ENCODE measurements at places on chromosomes 11 and 22.

DNA sequence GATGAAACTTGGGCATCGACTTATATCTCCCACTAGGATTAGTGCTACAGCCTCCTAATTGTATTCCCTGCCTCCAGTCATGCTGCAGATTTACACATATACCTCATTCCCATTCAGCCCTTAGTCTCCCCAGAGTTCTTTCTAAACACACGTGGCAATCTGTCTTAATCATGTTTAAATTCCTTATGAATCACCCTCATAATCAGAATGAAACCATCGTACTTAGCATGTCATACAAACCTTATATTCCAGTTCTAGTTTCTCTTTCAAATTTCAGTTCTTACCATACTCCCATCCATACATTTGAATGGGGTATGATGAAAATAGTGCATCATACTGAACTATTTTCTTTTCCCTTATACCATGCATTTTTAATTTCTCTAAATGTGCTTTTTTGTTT, 6.0 kb upstream of the OR10A2 start:
- DNase-seq, result no peak

DNA sequence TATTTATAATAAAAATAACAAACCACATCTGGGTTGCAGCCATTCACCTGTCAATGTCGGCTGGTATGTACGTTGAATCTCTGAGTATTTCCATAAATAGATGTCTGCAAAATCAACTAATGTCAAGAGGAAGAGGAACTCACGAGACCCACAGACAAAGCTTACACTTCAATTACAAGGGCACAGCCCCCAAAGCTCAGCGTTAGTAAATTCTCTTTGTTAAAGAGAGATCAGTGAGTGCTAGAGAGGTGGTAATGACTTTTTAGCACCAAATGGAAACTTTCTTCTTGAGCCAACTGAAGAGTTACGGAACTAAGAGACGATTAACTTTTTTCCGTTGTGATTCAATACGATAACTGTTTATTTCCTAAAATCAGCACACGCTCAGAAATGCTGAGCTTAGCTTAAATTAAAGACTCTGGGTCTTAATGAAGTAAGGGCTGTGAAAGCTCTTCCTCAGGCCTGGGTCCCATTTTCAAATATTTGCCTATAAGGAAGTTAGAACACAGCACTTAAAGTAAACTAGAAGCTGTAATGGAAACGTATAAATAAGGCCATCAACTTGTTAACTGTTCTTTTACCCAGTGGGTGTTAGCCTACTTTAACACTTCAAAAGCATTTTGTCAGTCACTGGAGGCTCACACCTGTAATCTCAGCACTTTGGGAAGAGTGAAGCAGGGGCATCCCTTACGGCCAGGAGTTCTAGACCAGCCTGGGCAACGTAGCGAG, 22.8 kb upstream of the TFIP11 start:
- DNase-seq, result no peak

DNA sequence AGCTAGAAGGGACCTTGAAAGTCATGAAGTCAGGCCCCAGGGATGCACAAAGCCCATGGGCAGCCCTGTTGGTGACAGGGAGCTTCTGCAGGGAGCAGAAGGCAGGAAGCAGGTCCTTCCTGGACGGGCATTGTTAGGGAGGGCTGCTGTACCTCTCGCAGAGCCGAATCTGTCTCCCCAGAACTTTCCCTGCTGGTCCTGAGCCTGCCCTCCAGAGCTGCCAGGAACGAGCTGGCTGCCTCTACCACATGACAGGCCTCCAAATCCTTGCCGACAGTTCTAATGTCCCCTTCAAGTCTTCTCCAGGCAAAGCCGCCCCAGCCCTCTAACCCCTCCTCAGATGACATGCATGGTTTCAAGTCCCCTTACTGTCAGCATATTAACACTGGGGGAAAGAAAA, 20.1 kb downstream of the SYT7 start:
- DNase-seq, result no peak

- DNase-seq, result peak; percentile 33
Observed at GRCh38 chr22:38957046-38957770, at the start of gene APOBEC3A. TSS of gene APOBEC3A (plus strand) at chr22:38957609. CDS start at chr22:38957692, 83 bp downstream.

GRCh38 chr11:17490938-17491337, 14.3 kb upstream of the ABCC8 start:
- DNase-seq, result no peak

DNA sequence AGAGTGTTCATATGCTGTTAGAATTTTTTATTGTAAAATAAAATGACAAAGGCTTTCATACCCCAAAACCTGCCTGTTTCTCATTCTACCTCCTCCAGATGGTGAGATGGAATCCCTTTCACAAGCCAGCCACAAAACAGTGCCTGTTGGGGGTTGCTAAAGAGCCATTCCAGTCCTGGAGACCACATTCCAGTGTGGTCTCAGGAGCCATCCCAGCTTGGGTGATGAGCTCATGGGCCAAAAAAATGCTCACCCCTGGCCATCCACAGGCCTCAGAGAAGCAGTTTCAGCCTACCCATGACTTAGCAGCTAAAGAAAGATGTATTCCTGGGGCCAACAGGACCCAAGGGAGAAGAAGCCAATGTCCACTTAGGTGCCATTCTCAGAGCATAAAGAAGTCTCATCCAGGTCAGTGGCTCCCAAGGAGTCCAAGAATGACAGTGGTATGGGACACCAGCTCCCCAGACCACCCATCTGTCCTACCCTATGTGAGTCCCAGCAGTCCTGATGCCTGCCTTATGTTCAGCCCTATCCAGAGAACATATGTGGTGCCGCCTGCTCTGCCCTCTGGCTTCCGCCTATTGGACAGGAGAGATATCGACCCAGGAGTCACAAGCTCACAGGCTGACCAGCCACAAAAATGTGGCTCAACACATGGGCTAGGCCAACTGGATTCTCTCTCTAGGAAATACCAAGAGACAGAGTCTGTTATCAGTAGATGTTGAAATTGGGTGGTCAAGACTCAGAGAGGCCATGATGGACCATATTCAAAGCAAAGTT, 26.4 kb downstream of the C11orf91 start:
- no peak for DNase-seq

- peak; percentile 67 for DNase-seq
Observed at GRCh38 chr11:110907629-110908028, 195.4 kb upstream of the ARHGAP20 start.

- no peak for DNase-seq
Observed at GRCh38 chr22:47128216-47128615, 365.8 kb downstream of the TBC1D22A start.

GRCh38 chr11:71454470-71455113, 1.6 kb downstream of the NADSYN1 start:
- no peak for DNase-seq
